T-cell (primary cell): ENCODE measurements at places on chromosomes 12 and 14.

- no peak for DNase-seq
These were observed 44.5 kb upstream of the ESRRB start for GRCh38 chr14:76331328-76332011.

DNA sequence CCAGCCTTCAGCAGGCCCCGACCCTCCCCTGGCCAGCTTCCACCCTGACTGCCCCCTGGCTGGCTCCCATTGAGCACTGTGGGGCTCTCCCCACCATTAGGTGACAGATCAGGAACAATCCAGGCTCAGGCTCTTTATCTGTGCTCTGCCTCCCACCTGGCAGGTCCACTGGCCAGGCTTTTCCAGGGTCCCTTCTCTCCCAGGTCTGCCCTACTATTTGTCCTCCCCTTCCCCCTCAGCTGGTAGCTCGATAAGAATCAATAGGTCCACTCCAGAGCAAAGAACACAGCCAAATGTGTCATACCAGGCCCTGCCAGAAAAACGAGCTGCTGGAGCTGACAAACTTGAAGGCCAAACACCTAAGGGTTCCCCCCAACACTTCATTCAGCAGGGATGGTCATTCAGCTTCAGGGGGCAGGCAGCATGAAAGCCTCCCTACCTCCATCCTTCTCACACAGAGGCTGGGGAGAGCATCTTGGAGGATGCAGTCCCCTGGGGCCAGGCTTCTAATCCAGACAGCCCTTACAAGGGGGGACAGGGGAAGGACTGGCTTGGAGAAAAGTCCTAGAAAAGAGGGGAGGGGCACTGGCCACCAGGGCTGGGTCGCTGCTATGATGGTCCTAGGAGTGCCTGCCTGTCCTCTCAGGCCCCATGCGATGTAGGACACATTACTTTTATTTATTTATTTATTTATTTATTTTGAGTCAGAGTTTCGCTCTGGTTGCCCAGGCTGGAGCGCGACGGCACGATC is 1.9 kb upstream of the KRT18 start:
- DNase-seq, result no peak

DNA sequence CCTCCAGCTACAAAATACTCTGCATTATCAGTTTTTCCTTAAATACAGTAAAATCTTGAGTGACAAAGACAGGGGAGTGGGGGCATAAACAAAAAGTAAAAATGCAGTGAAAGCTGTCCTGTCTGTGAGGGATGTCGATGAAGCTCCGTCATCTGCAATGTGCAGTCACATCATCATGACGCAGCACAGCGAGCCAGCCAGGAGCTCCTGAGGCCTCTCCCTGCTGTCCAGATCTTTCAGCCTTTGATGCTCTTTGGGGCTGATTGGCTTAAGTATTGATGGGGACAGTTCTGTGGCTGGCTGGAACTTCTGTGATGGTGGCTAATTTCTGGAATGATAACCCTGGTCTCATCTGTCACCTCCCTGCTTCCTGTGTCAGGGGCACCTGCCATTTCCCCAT is 54.6 kb upstream of the TRAF3 start:
- no peak for DNase-seq

- DNase-seq, result no peak
These were observed 974.3 kb downstream of the VRK1 start for GRCh38 chr14:97771340-97772045.

- DNase-seq, result no peak
These were observed 2.7 kb upstream of the NXPH4 start for GRCh38 chr12:57213763-57214397.

- DNase-seq, result peak; percentile 3
These were observed 181.3 kb downstream of the ITPR2 start for GRCh38 chr12:26651566-26652188.

- DNase-seq, result no peak
These were observed 159.3 kb downstream of the PDE3A start for GRCh38 chr12:20527417-20528163.

DNA sequence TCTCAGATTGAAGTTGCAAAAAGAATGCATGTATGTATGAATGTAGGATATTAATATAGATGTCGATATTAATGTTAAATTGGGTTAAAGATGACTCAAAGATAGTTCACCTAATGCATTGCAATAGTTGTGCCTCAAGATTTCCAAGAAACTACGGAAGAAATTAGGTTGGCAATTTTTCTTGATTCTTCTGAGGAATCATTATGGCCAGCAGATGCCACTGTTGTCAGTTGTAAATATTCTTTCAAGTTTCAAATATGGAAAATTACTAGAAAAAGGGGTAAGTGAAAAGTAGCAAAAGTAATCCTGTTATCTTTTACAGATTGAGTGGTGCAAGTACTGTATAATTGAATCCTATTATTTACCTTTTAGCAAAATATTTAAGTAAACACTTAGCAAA is 202.1 kb downstream of the ADAMTS20 start:
- no peak for DNase-seq

- no peak for DNase-seq
These were observed 424.2 kb upstream of the DCN start for GRCh38 chr12:91606662-91607377.

GRCh38 chr12:118371321-118372282 is 1.1 kb downstream of the TAOK3 start:
- DNase-seq, result no peak

DNA sequence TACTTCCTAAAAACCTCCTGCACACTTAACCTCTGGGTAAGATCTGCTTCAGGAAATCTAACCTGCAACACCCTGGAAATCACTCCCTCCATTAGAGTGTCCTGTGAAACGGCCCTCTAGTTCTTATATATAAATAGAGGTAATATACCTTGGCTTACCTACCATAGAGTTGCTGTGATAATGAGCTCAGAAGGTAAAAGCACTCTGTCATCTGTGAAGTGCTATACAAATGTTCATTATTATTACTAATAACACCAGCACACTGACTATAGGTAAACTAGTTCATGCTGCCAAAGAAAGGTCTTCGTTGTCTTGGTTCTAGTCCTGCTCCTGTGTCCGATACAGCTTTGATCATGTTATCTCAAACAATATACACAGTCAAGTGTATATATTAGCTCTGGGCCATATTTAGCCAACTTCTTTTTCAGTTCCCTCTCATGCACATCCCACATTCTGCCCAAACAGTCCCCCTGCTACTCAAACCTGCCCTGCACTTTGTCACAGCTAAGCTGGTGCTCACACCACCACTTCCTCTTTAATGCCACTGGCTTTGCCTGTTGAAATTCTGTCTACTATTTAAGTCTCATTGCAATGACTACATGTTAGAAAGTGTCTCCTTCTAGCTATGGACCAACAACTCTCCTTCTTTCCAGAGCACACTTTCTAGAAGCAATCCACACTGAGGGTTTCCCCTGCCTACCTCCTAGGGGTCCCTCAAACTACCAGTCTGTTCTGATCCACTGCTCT is 5.1 kb downstream of the E2F7 start:
- no peak for DNase-seq

DNA sequence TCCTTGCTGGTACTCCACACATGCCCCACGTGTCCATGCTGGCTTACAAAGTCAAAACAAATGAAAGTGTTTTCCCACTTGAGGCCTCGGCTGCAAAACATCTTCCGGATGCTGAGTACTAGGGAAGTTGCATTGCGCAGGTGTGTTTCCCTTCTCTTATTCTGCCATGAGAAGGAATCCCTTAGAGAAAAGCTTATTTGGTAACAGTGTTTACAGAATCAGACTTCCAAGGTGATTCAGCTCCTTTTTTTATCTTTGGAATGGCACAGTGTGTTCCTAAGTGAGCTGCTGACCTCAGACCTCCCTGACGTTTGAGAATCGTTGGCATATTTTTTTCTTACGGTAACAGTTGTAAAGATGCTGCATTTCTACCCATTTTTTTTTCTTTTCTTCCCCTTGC is 211.3 kb downstream of the ESR2 start:
- DNase-seq, result no peak

GRCh38 chr12:115079760-115080159 is 395.8 kb upstream of the TBX3 start:
- no peak for DNase-seq

GRCh38 chr14:23861666-23862065 is 91.9 kb upstream of the DHRS4 start:
- no peak for DNase-seq

DNA sequence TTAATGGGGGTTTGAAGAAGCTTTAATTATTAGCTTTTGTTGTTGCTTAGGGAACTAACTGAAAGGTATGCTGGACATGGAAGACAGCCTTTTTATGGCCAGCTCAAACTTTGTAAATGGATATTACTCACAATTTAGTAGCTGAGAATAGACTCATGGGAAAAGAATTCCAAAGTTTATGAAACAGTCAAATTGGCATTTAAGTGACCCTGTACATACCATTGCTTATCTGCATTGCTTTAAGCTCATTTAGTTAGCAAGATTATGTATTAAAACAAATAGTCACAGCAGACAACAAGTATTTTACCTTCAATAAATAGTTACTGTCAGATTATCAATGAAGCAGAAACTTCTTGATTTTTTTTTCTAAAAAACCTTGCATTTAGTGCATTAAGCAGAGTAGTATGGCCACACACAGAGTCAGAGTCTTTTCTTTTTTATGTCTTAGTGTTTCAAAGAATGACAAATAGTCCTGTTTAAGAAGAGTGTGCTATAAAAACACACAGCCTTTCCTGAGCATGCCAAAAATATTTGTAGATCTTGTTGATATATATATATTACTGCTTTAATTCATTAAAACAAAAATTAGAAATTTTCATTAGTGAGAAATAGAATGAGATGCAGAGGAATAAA is 102.2 kb downstream of the TTC6 start:
- no peak for DNase-seq

GRCh38 chr12:5170844-5171243 is 127.2 kb downstream of the KCNA5 start:
- DNase-seq, result no peak

- no peak for DNase-seq
These were observed 429.4 kb downstream of the ZFP36L1 start for GRCh38 chr14:68363466-68363842.

DNA sequence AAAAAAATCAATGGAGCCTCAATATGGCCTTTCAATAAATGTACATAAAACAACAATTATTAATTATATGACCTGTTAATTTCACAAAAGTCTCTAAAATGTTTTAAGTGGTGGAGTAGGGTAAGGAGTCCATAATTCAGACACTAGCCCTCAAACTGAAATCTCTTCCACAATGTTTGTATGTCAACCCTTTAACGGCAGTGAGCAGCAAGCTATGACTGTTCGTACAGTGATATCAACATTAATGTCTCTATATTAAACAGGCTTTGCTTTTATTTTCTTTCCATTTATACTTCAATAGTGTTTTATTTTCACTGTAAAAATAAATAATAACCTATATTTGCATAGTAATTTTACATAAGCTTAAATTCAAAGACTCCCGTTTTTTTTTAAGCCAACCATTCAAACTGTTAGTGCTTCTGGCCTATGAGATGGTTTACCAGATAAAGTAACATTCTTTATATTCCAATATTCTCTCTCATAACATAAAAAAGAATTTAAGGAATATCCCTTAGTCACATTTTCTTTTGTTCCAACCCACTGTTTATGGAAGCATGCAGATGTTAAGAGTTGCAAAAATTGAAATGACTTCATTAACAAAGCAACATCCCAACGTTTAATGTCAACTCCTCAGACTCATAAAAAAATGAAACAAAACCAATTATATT is 2.3 kb downstream of the CDK17 start:
- no peak for DNase-seq

GRCh38 chr14:98325761-98326160 is 946.2 kb downstream of the BCL11B start:
- no peak for DNase-seq

DNA sequence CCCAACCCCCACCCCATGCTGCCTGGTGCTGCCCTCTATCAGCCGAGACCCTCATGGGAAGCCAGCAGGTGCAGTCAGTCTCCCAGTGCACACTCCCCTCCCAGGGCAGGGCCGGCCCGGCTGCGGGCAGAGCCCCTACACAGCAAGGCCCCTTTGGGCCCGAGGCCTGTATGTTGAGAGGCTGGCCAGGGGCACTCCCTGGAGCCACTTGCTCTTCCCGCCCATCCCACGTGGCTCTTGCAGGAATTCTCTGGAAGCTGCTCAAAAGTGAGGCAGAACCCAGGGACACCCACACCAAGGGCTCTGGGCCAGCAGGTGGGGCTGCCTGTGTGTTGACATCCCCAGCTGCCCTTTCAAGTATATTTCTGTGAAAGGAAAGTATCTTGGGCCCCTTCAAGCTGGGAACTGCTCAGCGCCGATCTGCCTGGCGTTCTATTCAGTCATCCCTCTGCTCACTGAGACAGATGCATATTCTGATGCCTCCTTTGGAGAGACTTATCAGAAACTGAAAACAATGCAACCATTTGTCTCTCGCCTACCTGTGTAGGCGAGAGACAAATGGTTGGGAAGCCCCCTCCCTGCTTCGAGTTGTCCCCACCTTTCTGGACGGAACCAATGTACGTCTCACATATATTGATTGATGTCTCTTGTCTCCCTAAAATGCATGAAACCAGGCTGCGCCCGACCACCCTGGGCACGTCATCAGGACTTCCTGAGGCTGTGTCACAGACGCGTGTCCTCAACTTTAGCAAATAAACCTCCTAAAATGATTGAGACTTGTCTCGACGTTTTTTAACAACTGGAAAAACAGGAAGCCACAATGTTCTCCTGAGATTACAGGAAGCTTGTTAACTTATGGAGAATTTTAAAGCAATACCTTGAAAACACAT is 6.0 kb downstream of the GPR132 start:
- DNase-seq, result peak; percentile 72

DNA sequence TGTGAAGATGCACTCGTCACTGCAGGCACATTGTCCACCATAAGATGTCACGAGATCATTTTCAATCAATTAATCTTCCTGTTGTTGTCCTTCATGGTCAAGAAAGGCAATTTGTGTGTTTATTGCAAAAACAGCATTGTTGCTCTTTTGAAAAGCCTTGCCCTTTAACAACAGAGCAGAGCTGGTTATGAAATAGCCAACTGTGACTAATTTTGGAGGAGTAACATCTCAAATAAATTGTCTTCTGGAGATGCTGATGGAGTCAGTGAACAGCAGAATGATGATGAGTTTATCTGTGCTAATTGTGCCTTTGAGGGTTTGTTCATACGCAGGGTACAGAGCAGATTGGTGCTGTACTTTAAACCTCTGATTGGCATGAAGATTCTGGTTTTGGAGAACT is 88.3 kb upstream of the E2F7 start:
- DNase-seq, result no peak

DNA sequence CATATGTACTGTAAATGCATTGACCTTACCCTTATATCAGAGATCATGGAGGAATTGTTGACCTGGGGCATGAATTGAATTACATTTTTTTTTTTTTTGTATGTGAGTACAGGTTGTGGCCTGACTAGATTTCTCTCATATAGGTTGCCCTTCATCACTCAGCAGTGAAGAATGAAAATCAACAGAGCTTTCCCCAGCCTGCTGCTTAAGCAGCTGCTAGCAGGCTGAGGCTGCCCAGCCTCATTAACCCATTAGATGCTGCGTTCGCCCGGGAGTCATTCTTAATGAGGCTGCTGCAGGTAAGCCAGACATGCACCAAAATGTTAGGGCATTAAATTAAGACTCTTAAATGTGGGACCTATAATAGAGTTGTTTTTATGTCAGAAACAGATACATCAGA is 236.0 kb downstream of the ETNK1 start:
- DNase-seq, result no peak

DNA sequence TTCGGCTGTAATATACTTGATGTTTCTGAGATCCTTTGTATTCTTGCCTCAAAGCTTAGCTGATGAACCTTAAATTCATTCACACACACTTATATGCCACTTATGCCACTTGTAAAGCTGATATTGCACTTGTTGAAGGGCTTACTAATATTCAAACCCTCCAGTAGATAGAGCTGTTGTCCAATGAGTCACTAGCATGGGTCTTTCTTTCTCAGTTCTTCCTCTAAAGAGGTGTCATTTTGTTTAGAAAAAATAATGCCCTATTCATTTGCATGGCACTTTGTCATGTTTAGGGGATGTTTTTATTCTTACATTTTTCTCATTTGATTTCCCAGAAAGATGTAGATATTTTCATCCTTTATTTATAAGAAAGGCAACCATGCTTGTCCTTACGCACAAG is 56.4 kb downstream of the MON2 start:
- DNase-seq, result no peak
